ENCODE measurements at places on chromosomes 6 and 20. TPM values are rescaled to one million over a fixed set of nuclear protein-coding genes. Genes with fewer than 3 reads are reported as not detected.

DNA sequence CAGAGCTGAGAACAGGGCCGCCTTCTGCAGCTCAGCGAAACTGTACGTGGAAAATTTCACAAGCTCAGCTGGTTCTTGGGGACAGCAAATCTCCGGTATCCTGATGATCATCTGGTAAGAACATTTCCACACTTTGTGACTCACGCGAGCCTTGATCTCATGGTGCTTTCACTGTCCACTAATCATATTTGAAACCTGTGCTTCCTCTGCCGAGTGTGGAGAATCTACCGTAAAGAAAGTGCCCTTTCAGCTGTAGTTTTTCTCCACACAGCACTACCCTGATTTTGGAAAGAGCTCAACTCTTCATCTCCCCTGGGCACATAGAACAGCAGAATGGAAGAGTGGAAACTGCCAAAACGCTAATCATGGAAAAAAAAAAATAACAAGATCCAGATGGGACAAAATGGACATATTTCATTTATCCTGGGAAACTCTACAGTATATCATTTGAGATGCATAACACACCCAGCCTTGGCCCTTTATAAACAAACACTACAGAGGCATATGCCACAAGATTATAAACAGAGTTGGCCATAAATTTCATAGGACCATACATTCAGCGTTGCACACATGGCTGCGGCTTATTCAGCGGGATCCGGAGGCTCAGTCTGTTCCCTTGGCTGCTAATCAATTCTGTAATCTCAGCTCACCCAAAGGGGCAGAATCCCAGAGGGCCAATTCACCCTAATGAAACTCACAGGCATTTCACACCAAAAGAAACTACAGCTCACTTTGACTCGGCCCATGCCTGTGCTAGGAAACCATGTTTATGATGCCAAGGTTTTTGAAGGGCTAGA lies 434.5 kb downstream of the HDGFL1 start:
- no peak for DNase-seq

The OR2J3 gene
- not detected for total RNA-seq

The NELFE gene
- 43.9 TPM for total RNA-seq

- no peak for DNase-seq
These were observed 129.4 kb upstream of the RIN2 start for GRCh38 chr20:19628570-19629134.

All from upper lobe of right lung (tissue), 1 donor.